Activated naive CD8-positive, alpha-beta T cell treated with anti-CD3 and anti-CD28 coated beads for 36 hours (primary cell): ENCODE measurements at places on chromosomes 2 and 18.

DNA sequence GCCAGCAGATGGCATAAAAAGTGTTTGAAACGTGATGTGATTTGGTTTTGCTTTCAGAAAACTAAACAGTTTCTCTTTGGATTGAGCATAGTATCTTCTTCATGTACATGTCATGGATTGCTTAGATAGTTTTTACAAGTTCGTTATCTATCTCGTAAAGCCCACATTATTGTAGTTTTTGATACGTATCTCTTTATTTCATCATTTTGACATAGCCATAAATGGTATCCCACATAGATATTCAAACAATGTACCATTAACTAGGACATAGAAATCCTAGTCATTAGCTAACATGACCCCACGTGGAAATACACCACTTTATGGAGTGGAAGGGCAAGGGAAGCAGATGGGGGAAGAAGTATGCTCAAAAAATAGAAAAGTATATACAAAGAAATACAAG, 93.6 kb downstream of the MAP2 start:
- no peak for DNase-seq

DNA sequence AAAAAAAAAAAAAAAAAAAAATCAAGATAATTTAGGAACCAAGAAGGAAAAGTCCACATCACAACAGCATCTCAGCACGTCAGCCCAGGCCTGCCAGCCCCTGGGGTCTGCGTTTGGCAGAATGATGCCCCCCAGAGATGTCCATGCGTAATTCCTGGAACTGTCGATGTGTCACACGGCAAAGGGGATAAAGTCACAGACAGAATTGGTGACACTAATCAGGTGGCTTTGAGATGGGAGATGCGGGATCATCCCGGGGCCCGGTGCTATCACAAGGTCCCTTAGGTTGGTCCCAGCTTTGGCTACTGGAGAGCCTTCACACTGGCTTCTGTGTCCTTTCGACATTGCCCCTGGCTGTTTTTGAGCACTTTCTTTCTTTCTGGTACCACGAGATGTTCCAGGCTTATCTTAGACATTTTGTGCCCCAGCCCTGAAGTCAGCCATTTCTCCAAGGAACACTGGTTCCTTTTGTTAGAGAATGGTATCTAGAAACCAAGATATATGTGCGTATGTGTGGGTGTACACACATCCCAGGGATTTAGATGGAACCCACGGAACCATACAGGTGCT, 20.7 kb downstream of the RAMP1 start:
- DNase-seq: no peak

DNA sequence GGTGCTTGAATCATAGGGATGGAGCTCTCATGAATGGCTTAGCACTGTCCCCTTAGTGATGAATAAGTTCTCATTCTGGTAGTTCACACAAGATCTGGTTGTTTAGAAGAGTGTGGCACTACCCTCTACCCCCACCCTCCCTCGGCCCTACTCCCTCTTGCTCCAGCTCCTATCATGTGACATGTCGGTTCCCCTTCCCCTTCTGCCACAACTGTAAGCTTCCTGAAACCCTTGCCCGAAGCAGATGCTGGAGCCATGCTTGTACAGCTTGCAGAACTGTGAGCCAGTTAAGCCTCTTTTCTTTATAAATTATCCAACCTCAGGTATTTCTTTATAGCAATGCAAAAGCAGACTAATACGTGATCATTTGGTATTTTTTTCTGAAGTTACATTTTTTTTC, 1012.6 kb downstream of the BCL11A start:
- no peak for DNase-seq

- no peak for DNase-seq
Measured at GRCh38 chr2:145752091-145752806, 1232.3 kb upstream of the ZEB2 start.

DNA sequence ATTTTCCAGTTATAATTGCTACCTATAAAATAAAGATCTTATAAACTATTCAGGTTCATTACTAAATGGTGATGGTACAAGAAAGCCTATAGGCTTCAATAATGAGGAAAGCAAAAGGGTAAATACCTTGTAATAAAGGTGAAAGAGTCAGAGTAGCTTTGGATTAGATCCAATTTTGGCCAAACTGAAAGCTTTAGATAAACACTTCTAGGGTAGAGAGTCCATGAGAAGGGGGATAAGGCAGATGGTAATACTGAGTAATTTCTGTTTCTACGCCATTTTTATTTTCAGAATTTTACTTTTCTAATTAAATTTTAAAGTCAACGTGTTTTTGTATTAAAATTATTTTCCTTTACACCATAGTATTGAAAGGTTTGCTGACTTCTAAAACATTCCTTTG, 9.4 kb downstream of the CASP8 start:
- DNase-seq: no peak

- DNase-seq: no peak
Measured at GRCh38 chr18:23867006-23867405, 147.5 kb upstream of the TTC39C start.

- no peak for DNase-seq
Measured at GRCh38 chr2:88307817-88308216, 137.7 kb downstream of the THNSL2 start.

- DNase-seq: no peak
Measured at GRCh38 chr2:36290306-36290856, 65.2 kb upstream of the CRIM1 start.

DNA sequence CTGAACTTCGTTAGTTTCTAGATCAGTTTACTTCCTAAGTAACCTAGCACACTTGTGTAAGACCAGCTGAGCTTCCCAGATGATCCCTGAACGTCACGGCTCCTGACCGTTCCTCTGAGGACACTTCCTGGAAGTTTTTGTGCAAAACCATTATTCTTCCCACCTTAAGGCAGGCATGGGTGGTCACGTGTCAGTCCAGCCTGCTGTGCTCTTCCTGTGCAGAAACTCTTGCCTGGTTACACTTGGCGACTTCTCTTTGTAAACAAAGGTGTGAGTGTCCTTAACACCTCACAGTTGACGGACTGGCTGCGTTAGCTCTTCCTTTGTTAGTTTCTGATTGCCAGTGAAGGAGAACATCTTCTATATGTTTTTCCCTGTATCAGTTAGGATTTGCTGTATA, 118.3 kb downstream of the SH3RF3 start:
- DNase-seq: no peak

DNA sequence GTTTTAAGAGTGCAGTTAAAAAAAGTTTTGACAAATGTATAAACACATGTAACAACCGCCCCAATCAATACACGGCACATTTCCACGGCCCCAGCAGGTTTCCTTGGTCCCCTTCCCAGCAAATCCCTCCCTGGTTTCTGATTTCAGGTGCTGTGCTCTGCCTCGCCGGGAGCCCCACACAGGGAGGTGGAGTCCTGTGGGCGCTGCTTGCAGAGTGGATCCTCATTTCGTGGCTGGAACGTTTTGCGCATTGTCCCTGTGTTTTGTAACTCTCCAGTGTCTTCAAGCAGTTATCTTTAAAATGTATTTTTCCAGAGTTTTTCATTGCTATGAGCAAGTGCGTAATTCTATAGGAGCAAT, 124.8 kb downstream of the GALR1 start:
- no peak for DNase-seq

- no peak for DNase-seq
Measured at GRCh38 chr2:33636001-33636400, 36.9 kb upstream of the FAM98A start.

- no peak for DNase-seq
Measured at GRCh38 chr2:8554296-8554806, 127.5 kb upstream of the ID2 start.

GRCh38 chr2:31379747-31380146, 34.8 kb downstream of the XDH start:
- DNase-seq: no peak
